COLO829 (cell line): ENCODE measurements at places on chromosomes 2 and 18.

DNA sequence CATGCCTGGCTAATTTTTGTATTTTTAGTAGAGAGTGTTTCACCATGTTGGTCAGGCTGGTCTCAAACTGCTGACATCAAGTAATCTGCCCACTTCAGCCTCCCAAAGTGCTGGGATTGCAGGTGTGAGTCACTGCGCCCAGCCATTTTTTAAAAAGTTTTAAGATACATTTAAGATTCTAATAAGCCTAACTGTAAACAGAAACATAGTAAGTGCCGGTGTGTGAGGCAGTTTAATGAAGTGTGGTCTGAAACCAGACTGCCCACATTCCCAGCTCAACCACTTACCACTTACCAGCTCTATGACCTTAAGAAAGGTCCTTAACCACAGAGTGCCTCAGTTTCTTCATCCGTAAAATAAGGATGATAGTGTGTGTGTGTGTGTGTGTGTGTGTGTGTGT, 42.4 kb downstream of the TMEM237 start:
- DNase-seq = no peak

GRCh38 chr2:46246790-46247189, 50.4 kb upstream of the EPAS1 start:
- DNase-seq = no peak

- DNase-seq = peak; percentile 66
Measured at GRCh38 chr18:10051877-10052631, 138.2 kb downstream of the VAPA start.

GRCh38 chr2:85723707-85724360, 29.7 kb downstream of the GNLY start:
- DNase-seq = no peak

- no peak for DNase-seq
Measured at GRCh38 chr18:74351354-74351753, 35.7 kb downstream of the C18orf63 start.

DNA sequence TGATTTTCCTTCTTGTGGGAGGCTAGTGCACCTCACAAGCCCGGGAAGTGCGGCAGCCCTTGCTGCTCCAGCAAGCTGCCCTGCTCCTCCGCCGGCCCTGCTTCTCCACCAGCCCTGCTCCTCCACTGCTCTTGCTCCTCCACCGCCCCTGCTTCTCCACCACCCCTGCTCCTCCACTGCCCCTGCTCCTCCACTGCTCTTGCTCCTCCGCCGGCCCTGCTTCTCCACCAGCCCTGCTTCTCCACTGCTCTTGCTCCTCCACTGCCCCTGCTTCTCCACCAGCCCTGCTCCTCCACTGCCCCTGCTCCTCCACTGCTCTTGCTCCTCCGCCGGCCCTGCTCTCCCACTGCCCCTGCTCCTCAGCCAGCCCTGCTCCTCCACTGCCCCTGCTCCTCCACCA, 95.6 kb downstream of the NDUFA10 start:
- DNase-seq = no peak

DNA sequence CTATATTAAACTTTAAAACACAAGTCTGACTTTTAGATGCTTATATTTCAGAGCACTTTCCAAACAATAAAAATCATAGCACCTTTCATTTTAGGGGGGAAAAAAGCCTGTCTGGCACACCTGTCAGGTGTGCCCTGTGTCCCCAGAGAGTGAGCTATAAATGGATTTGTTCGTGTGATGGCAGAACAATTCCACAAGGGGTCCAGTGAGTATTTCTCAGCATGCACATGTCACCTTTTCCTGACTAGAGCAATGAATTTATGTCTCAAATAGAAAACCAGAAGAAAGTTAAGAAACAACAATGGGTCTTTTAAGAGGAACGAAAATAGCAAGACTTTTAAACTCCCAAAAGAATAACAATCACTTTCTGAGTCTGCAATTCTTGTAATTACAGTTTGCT, 55.9 kb downstream of the ACVR1C start:
- peak; percentile 12 for DNase-seq

DNA sequence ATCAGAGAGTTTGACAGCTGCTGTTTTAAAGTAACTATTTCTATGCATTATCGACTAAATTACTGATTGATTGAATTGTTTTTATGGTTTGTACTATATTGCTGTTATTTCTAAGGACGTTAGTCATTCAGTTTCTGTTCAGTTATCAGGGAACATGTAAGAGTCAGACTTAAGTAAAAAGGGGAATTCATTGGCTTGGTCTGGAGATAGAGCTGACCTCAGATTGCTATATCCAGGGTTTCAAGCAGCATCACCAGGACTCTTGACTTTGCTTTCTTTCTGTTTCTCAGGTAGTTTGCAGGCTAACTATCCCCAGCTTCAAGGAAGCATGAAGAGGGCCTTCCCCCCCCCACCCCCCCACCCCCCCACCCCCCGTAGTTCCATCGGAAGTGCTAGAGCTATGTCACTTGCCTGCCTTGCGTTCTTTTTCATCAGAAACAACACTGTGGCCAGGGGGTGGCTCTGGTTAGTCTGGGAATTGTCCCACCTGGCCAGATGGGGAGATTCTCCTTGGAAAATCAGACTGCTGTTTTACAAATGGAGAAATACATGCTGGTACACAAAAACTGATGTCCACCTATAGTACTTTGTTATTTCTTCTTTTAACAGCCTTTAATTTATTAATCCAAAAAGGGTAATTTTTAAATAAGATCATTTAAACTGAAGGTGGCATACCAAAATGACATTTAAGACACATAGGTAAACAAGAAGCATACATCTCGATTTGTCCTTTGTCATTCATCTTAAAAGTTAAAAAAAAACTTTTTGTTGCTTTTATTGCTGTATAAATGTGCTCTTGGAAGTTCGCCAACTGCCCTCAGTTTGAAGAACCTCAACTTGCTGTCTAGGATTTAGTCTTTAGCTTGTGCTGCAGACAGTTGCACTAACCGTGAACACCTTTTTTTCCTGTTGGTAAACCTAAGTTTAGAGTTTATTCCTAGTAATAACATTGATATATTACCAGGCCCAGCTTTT, 9.4 kb downstream of the SMAD4 start:
- no peak for DNase-seq

GRCh38 chr2:207640160-207640559, 15.0 kb upstream of the METTL21A start:
- no peak for DNase-seq

DNA sequence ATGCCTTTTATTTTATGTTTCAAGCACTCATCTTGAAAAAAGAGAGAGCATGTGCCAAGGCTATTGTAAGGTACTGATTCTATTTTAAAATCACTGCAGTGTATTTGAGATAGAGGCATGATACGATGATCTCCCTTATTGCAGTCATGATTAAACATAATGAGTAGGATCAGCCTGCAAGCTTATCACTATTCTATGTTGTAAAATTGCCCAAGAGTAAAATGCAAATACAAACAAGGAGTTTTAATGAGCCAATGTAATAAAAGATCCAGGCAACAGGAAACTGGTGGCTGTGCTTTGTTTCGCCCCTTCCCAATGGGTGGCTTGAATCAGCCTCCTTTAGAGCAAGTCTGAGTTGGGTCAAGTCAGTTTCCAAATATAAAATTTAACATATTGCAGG, 116.4 kb upstream of the RBMS1 start:
- no peak for DNase-seq

GRCh38 chr2:173985605-173985992, 20.4 kb upstream of the SP3 start:
- DNase-seq = no peak

DNA sequence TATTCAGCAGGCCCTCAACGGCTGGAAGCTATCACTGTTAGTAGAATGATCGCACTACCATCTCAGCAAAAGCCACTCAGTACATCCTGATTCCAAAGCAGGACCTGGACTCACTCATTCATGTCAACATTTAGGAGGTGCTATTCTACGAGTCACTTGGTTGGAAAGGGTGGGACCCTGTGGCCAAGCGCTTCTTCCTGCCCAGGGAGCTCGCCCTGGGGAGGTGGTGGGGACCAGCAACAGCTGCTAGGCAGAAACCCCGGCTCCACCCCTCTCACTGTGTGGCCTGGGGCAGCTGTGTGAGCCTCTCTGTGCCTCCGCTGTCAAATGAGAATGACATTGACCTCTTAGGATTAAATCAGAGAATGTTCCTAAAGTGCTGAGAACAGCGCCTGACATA, 231.4 kb downstream of the EIPR1 start:
- no peak for DNase-seq

- DNase-seq = no peak
Measured at GRCh38 chr2:168798888-168799410, 3.5 kb upstream of the NOSTRIN start.

DNA sequence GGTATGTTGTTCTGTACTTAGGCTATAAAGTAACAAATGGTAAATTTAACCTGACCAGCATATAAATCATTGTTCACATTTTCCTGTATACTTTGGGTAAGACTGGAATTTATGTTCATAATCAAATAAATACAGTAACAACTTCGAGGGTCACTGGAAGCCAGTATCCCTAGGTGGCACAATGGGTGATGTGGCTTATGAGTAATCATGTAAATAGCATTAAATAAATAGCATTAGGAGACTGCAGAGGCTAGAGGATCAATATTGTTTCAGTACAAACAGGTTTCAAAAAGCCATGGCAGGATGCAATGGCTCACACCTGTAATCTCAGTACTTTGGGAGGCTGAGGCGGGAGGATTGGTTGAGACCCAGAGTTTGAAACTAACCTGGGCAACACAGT, 690.6 kb downstream of the SLC4A3 start:
- DNase-seq = no peak

DNA sequence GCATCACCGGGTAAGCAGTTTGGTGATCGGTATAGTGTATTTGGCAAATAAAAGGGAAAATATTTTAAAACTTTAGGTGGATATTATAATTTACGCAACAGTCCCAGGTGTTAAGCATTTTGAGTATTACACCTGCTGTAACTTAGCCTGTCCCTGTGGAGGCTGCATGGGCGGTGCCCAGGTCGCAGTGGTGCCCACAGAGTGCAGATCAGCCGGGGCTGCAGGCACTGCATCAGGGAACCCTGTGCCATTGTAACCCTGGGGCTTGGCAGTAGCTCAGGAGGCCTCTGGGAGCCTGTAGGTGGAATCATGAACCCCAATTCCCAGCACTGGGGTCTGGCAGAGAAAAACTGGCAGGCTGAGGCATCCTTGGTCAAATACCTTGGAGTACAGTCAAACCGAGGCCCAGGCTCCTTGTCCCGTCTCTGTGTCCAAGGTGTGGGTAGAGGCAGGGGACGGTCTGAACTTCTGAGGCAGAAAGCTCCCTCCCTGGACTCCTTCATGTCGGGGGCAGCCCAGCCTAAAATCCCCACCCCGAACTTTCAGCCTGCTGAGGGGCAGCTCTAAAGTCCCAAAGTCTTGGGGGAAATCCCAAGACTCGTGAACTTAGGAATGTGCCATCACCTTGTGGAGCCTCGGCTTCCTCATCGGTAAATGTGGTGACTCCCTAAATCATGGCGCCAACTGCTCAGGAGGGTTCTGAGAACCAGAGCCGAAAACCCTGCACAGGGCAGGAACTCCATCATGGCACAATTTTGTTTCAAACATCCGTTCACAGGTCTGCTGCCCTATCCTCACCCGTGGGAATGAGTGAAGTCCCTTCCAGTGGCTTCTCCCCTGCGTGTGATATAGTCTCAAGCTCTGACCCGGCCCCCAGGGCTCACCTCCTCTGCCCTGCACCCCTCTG, 85.7 kb downstream of the INHBB start:
- no peak for DNase-seq

GRCh38 chr2:190119257-190119656, 56.7 kb upstream of the MSTN start:
- DNase-seq = no peak

DNA sequence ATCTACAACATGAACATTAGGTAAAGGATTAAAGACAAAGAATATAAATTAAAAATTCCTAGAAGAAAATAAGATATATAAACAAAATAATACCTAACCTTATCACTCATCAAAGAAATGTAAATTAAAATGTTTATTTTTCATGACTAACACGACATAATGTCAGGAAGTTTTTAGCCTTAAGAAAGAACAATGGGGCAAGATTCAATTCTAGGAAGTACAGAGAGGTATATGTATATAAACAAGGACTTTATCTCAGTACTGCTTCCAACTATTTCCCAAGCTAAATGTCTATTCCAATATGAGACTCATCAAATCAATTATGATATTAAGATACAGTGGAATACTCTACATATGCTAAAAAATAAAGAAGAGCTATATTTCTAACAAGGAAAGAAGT, 44.1 kb downstream of the TTC21B start:
- DNase-seq = no peak
